ENCODE measurements at places on chromosomes 11 and 22. TPM values are rescaled to one million over a fixed set of nuclear protein-coding genes. Genes with fewer than 3 reads are reported as not detected.

Gene OR5M3
- not detected for total RNA-seq

Gene HMOX1
- total RNA-seq: 11.4 TPM

GRCh38 chr11:95304777-95305176 is 73.8 kb upstream of the SESN3 start:
- no peaks in the 10 kb centered on the region for H3K4me1 ChIP-seq
- no peak overlapping the region for H3K4me3 ChIP-seq
- no peaks in the 10 kb centered on the region for H3K36me3 ChIP-seq
- DNase-seq: no peak
- H3K27me3 ChIP-seq: no peaks in the 10 kb centered on the region

- H3K4me3 ChIP-seq: peak overlapping the region; percentile 87
- peaks cover 39% of the 10 kb centered on the region for H3K27me3 ChIP-seq
- peak overlapping the region; percentile 93 for H3K27ac ChIP-seq
- peaks cover 3% of the 10 kb centered on the region for H3K4me1 ChIP-seq
- no peaks in the 10 kb centered on the region for H3K36me3 ChIP-seq
These were observed 805 bp upstream of the QSER1 start for GRCh38 chr11:32891657-32892354.

- H3K4me3 ChIP-seq: no peak overlapping the region
- H3K27ac ChIP-seq: no peak overlapping the region
- no peaks in the 10 kb centered on the region for H3K27me3 ChIP-seq
- H3K36me3 ChIP-seq: peaks cover 3% of the 10 kb centered on the region
- DNase-seq: no peak
These were observed 16.2 kb downstream of the C11orf24 start for GRCh38 chr11:68255526-68255925.

DNA sequence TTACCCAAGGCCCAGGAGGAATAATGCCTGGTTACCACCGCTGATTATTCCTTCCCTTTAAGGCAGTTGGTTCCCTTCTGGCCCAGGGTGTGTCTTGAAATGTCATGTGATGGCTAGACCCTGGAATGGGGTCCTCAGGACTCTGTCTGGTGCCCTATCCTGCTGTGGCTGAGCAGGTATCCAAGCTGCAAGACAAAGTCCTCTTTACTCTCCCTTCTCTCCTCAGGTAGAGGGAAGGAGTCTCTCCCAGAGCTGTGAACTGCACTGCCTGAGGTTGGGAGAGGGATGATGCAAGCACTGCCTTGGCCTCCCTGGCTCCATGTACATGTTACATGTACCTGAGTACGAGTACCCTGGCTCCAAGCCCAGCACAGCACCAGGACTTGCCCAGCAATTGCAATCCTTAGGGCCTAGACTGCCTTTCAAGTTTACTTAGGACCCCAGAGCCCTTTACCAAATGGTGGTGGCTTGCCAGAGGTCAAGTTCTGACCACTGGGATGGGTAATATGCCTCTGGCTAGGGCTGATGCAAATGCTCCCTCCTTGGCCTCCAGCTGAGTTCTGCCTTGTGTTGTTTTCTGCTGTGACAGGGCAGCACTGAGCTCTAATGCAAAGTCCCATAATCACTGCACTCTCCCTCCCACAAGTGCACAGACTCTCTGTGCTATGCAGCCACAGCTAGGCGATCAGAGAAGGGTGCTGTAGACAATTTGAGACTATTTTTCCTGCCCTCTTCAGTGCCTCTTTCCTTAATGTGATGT is 20.7 kb upstream of the AQP11 start:
- no peak overlapping the region for H3K4me3 ChIP-seq
- H3K4me1 ChIP-seq: no peaks in the 10 kb centered on the region
- H3K36me3 ChIP-seq: no peaks in the 10 kb centered on the region

- peaks cover 2% of the 10 kb centered on the region for H3K4me1 ChIP-seq
- H3K27ac ChIP-seq: no peak overlapping the region
- no peaks in the 10 kb centered on the region for H3K36me3 ChIP-seq
- no peaks in the 10 kb centered on the region for H3K27me3 ChIP-seq
These were observed 95.7 kb upstream of the NNMT start for GRCh38 chr11:114200351-114201133.

Gene PRR33
- total RNA-seq: not detected

Data from endodermal cell (in vitro differentiated cells).